Activated T-cell treated with anti-CD3 and anti-CD28 coated beads, Interleukin-2, amount 50 U/mL, for 48 hours (primary cell): ENCODE measurements at places on chromosomes 7 and 10.

GRCh38 chr10:110462166-110463095 lies 35.3 kb upstream of the DUSP5 start:
- DNase-seq = no peak

GRCh38 chr10:75818552-75818951 lies 387.1 kb downstream of the LRMDA start:
- DNase-seq = no peak

DNA sequence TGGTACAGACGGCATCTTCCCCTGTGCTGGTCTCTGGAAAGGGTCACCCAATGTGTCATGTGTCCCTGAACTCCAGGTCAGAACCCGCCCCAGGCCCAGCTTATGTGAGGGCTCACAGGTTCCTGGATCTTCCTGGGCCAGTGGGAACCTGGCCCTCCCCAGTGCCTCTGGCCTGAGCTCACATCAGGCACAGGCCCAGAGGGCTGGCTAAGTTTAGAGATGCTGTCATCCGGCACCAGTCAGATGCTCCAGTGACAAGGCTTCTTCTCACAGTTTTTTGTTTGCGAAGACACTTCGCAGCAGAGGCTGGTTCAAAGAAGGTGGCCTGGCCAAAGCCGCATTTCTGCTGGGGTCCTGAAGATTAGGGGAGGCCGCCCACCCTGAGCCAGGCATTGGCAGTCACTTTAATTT lies 11.8 kb downstream of the CAMK2B start:
- no peak for DNase-seq

- DNase-seq = no peak
Observed at GRCh38 chr7:123901101-123901500, 23.9 kb upstream of the SPAM1 start.

DNA sequence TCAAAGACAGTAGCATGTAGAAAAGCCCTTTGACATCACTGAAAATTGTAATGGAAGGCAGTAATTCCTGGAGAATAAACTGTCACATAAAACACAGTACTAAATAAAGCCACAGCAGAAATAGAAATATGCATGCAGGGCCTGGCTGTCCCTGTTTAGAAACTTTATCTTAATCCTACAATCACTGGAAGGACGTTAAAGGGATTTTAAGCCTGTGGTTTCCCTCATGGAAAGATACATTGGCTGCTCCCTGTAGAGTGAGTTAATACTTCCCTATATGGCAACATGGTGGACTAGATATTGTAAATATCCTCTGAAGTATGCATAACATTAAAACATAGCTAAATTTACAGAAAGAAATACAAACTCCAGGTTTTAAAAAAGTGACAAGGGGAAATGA lies 1334.9 kb upstream of the CELF2 start:
- no peak for DNase-seq

- DNase-seq = no peak
Observed at GRCh38 chr7:36190447-36191291, 37.6 kb downstream of the EEPD1 start.

DNA sequence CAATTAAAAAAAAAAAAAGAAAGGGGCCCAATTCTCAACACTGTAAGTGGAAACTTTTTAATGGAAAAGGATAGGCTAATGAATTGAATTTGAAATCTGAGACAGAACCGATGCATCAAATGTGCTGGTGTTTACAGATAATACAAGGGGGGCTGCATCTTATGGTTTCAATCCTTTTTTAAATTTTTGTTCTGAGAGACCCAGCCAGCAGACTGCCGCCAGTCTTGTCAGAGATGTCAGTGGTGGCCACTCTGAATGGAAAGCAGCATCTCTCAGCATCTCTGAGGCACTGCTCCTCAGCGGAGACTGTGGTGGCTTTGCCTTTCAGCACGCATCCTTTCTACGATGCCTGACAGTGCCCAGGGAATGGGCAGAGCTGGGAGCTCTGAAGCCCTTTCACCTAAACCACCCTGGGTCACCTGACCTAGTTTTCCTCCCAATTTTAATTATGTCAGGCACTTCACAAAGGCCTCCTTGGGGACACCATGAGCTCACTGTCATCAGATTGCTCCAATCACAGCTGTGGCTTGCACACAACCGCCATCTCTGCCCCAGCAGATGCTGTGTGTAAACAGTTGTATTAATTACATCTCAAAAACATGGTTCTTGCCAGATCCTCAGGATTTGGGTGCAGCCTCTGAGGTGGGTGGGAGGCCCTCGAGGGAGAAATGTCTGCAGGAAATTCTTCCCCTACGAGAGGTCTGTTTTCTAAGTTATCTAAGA lies 81.2 kb downstream of the EGFR start:
- no peak for DNase-seq

GRCh38 chr10:49272251-49273081 lies 26.5 kb upstream of the C10orf71 start:
- DNase-seq = peak; percentile 46

- DNase-seq = peak; percentile 24
Observed at GRCh38 chr10:6002809-6003510, 25.6 kb upstream of the IL15RA start.

- DNase-seq = no peak
Observed at GRCh38 chr7:91644256-91644655, 236.2 kb downstream of the MTERF1 start.

DNA sequence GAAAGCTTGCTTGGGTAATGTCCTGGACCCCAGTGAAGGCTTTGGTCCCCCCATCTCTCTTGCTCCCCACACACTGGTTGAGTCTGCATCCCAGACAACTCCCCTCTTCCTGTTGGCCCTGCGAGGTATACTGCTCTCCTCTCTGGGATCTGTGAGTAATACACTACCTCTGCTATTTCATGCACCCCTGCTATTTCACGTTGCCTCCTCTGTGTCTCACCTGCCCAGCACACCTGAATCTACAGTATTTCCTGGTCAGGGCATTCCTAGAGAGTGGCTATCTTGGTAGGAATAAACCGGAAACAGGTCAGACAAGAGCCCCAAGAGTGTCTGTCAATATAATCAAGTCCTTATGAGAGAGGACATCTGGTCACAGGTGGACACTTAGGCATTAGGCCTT lies 114.3 kb upstream of the ODAD2 start:
- no peak for DNase-seq

GRCh38 chr7:151886783-151887182 lies 9.9 kb upstream of the PRKAG2 start:
- DNase-seq = no peak

DNA sequence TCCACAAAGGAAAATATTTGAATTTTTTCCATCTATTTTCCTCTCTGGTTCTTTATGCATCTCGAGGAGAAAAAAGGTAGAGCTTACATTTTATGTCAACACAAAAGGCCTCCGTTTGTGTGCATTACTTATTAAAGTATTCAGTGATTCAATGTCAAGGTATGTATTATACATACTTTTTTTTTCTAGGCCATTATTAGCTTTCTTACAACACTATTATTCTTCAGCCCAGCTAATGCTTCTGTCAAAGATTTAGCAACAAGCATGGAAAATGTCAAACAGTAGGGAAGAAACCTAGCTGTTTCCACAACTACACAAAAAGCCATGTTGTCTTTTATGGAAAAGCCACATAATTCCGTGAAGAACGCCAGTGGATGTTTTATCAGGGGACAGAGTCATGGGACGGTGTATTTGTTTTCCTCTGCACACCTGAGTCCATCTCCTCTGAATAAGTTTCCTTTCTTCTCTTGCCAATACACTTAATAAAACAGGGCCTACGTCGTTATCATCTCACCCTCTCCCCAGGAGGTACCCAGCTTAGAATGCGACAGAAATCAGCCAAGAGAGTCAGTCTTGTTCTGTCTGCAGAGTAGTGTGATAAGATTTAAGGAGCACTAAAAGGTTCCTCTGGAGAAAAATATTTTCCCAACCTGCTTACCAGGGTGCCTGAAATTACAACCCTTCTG lies 209.7 kb upstream of the AUTS2 start:
- no peak for DNase-seq

DNA sequence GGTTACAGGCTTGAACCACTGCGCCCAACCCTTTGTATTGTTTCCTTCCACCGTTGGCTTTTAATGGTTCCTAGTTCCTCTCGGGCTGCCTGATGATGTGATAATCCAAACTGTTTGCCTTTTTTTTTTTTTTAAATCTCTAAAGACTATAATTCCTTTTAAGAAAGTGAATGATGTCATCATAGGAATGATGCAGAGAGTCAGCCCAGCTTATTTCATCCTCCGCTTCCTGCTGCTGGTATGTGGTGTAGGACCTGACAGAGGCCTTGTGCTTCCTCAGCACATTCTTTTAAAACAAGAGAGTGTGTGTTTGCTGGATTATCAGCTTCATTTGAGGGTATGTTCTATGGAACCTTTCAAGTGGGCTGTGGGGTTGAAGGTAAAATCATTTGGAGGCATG lies 241.4 kb downstream of the LRMDA start:
- DNase-seq = no peak

DNA sequence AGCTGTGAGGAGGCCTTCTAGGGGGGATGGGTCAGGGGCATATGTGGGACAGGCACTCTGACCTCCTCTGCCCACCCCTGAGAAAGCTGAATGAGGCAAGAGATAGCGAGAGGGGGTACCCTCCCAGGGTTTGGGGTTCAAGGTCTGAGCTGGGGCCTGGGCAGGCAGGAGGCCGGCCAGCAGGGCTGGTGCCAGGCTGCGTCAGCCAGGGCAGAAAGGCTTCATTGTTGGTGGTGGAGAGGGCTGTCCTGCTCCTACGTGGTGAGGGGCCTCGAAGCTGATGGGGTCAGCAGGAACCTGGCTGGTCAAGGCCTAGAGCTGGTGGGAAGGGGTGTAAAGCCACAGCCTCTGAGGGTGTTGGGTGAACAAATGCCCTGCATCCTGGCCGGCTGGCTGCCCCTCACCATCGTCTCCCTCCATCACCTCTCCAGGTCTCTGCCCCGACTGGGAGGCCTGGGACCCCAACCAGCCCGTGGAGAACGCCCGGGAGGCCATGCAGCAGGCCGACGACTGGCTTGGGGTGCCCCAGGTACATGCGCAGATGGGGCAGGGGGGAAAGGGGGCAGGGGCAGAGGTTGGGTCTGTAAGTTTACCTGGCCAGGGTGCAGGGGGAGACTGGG lies 6.6 kb downstream of the FLNC start:
- DNase-seq = no peak

GRCh38 chr7:99473315-99473596 lies 566 bp downstream of the ZNF789 start:
- no peak for DNase-seq

DNA sequence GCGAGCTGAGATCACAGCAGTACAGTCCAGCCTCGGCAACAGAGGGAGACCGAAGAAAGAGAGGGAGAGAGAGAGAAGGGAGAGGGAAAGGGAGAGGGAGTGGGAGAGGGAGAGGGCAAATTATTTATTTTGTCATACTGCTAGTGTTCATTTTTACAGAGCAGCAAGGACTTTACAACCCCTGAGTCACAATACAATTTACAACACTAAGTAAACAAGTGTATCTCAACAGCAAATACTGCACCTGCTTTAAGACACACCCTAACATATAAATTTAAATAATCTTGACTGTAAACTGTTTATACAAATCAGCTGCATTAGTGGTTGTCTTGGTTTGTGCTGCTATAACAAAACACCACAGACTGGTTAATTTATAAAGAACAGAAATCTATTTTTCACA lies 27.2 kb downstream of the HTR5A start:
- no peak for DNase-seq

DNA sequence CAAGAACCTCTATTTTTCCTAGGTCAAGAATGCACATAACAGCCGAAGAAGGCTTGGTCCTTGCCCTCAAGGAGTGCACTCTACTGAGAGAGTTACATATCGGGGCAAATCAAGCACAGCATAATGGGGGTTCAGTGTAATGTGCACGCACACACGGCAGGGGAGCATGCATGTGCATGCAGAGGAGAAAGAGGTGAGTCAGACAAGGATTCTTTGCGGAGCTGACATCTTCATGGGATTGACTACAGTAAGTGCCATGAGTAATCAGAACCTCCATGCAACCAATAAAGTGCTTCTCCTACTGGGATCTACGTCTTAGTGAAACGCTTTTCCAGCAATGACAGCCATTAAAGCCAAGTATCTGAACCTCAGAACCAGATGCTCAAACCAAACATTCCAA lies 123.6 kb downstream of the RNF216 start:
- DNase-seq = no peak

DNA sequence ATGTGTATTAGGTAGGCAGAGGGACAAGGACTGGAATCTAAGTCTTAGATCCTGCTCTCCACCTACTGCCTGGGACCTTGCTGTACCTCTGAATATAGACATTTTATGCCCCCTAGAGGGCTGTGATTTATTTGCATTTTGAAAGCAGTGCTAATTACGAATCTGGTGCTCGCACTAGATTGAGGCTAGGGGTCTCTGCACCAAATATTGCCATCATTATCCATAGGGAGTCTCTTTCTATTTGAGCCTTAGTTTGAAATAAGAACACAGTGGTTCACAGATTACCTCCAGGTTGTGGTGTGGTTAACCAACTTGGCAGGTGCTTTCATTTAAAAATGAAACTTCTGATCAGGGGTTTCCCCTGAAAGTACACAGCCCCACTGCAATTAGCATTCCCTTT lies 41.8 kb downstream of the CNNM1 start:
- no peak for DNase-seq

- DNase-seq = no peak
Observed at GRCh38 chr10:96576277-96576980, 10.4 kb downstream of the TM9SF3 start.

GRCh38 chr7:69657331-69657730 lies 59.1 kb downstream of the AUTS2 start:
- no peak for DNase-seq

DNA sequence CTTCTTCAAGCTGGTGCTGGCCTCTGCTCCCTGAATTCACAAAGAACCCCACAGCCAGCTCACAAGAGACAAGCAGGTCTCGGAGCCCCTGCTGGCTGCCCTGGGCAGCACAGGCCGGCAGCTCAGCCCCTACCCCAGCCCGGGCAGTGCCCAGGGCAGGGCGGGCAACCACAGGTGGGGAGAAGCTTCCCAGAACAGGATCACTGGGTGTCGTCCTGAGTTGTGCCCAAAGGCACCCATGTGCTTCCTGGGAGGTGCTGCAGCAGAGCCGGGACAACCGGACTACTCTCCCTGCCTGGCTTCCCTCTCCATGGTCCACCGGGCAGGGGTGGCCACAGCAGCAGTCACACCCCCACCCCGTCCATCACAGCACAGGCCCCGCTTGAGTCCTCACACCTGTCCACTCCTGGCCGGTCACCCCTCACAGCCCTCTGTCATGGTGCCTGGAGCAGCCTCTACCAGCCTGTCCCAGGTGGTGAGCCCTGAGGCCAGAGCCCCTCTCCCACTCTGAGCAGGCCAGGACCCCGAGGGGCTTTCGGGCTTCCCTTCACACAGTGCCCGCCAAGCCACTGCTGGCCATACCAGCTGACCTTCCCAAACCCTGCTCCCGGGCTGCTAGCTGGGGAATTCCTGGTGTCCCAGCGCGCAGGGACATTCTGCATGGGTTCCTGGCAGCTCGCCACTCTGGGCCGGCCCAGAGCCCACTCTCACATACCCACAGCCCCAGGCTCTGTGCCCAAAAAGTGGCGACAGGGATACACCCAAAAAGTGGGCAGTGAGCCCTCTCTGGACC lies 3.1 kb downstream of the RASGEF1A start:
- peak; percentile 22 for DNase-seq

DNA sequence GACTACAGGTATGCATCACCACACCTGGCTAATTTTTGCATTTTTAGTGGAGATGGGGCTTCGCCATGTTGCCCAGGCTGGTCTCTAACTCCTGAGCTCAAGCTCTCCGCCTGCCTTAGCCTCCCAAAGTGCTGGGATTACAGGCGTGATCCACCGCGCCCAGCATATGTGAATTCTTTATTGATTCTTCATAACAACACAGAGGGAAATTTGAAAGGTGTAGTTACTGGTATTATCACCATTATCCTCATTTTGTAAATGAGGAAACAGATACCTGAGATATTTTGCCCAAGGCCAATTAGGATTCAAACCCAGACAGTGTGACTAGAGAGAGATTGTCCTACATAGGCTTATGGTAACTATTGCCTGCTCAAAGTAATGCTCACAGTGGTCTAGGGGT lies 22.6 kb downstream of the TCF7L2 start:
- no peak for DNase-seq

GRCh38 chr10:32269343-32270100 lies 77.4 kb downstream of the EPC1 start:
- DNase-seq = no peak
